ENCODE measurements at places on chromosomes 16 and 17.

DNA sequence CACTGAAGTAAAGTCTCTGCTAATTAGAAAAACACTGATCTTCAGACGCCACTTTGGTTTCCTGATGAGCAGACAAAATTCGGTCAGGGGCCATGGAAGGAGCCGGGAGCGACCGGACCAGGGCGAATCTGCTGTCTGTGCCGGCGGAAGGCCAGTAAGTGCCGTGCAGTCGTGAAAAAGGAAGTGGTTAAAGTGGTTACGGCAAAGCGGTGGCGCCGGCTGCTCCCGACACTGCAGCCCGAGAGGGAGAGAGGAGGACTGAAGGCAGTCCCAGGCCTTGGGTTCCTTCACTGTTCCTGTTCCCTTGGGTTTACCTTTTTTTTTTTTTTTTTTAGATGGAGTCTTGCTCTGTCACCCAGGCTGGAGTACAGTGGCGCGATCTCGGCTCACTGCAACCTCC lies 17.3 kb upstream of the HEXD start:
- no peak for DNase-seq

DNA sequence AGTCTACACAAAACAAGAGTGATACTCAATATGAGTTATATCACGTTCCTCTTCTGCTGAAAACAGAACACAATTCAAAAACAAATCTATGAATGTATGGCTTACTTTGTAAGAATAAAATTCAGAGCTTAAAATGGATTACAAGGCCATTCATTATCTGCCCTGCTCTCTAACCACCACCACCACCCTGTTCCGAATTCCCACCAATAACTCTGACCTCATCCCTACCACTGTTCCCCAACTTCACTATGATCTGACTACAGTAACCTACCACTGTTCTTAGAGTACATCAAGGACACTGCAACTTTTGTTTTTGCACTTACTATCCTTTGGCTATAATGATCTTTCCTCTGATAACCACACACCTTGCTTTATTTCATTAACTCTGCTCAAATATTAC lies 21.3 kb downstream of the FBXL20 start:
- DNase-seq, result no peak

GRCh38 chr17:378068-378467 lies 25.5 kb upstream of the RPH3AL start:
- DNase-seq, result no peak

DNA sequence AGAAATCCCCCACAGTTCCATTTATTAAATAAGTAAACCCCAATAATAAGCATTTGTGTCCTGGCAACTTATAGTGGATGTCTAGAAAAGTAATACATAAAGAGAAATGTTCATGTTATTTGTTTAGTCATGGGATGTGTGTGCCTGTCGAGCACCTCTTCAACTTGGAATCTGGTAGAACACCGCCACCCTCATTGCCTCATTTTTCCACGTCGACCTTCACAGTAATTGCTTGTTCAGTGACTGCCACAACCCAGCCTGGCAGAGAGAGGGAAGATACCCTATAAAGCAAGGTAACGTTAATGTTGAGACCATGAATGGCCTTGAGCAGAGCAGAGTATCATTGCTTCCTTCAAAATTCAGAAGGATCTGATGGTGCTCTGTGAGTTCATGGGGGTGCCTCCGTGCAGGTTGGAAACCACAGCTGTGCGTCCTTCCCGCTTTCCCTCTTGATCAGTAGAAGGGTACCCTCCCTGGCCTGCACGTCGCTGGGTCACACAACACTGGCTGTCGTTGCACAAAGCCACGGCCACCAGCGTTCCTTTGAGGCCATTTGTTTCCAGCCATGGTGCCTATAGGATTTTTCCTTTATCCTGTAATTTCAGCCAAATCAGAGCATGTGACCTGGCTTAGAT lies 3.7 kb upstream of the DNASE1 start:
- DNase-seq, result no peak

DNA sequence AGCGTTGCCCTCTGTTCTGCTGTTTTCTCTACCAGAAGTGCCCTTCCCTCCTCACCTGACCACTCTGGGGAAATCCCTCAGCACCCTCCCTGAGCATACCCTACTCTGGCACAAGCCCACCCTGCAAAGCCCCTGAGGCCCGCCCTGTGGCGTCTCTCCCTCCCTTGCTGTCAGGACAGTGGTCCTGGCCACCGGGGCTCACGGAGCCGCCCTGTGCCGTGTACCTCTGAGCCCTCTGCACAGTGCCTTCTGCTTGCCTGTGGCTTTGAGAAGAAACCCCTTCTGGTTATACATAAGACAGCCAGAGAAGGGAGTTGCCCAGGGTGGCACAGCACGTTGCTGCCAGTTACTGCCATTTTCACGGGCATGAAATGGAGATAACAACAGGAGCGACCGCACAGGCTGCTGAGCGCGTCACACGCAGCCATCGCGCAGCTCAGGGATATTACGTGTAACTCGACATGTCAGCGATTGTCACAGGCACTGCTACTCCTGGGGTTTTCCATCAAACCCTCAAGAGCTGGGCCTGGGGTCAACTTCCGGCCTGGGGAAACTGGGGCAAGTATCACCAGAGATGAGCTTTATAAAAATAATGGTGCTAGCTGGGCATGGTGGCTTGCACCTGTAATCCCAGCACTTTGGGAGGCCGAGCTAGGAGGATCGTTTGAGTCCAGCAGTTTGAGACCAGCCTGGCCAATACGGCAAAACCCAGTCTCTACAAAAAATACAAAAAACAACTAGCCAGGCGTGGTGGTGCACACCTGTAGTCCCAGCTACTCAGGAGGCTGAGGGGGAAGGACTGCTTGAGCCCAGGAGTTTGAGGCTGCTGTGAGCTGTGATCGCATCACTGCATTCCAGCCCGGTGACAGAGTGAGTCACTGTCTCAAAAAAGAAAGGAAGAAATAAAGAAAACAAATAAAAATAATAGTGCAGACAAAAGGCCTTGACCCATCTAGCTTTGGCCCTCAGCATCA lies 14.8 kb downstream of the SCGB1C2 start:
- DNase-seq, result no peak

- DNase-seq, result peak; percentile 40
These were observed 556.9 kb upstream of the CDH5 start for GRCh38 chr16:65809627-65810026.

GRCh38 chr17:6437466-6437865 lies 2.5 kb upstream of the AIPL1 start:
- DNase-seq, result no peak

DNA sequence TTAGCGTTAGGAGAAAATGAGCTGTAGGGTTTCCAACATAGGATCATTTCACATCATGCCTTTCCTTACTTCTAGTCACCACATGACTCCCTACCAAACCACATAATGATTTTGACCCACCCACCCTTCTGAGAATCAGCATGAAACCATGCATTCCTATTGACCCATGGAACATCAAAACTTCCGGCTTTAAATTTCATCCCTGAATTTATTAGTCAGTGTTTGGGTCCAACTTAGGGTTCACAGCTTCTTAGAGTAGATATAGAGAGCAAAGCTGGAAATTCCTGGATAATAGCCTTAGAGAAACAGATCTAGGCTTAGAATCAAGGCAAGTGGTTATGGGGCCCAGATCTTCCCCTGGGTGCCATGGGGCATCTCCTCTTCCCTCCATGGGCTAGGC lies 162.6 kb downstream of the TOX3 start:
- no peak for DNase-seq

DNA sequence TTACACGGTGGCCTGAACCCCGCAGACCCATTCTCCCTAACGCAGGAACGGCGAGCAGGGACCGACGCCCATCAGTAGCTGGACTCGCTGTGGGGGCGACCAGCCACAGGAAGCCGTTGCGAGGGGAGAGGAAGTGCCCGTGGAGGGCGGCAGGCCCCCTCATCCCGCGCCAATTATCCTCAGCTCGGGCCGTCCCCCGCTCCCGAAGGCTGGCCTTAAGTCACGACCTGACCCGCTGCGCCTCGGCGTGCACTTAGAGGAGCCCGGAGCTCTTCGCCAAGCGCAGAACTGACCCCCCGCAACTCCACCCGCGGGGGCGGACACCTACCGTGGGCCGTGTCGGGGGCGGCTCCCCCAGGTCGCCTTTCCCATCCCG lies 401 bp downstream of the ARL16 start:
- DNase-seq, result no peak

DNA sequence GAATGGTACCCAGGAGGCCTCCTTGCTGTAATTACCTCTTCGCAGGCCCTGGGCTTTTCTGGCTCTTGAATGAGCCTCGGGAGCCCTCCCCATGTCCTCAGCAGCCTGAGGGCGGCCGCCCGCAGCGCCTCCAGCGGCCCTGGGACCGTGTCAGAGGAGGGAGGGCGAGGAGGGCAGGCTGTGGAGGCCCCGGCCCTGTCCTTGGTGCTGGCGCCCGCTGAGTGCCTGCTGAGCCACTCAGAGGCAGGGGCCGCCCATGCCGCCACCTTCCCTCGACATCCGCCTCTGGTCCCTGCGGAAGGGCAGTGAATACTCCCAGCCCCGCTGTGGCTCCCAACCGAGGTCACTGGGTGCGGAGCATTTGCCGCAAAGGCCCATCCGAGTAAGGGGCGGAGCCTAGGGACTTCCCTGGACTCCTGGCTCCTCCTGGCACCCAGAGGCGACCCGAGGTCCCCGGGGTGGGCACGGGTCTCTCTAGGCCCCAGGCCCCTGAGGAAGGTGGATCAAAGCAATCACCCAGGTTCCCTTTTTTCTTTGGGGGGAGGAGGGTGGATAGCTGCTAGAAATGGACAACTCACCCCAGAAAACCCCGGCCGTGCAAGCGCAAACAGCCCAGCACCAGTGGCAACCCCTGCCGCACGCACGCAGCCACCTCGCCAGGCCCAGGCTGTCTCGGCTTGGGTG lies 2.8 kb downstream of the RBFOX3 start:
- DNase-seq, result no peak

DNA sequence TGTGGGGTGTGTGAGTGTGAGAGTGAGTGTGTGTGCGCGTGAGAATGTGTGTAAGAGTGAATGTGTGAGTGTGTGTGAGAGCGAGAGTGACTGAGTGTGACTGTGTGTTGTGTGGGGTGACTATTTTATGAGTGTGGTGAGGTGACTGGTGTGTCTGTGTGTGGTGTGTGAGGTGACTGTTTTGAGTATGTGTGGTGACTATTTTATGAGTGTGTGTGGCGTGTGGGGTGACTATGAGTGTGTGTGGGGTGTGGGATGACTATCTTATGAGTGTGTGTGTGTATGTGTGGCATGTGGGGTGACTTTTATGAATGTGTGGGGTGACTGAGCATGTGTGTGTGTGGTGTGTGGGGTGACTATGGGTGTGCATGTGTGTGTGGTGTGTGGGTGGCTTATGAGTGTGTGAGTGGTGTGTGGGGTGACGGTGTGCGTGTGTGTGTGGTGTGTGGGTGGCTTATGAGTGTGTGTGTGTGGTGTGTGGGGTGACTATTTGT lies 152.9 kb upstream of the PLCG2 start:
- DNase-seq, result no peak

GRCh38 chr17:50027881-50028735 lies 27.8 kb upstream of the ITGA3 start:
- no peak for DNase-seq

- no peak for DNase-seq
These were observed 21.6 kb upstream of the METRNL start for GRCh38 chr17:83057793-83058265.

- no peak for DNase-seq
These were observed 110.8 kb downstream of the C16orf78 start for GRCh38 chr16:49484451-49484849.

DNA sequence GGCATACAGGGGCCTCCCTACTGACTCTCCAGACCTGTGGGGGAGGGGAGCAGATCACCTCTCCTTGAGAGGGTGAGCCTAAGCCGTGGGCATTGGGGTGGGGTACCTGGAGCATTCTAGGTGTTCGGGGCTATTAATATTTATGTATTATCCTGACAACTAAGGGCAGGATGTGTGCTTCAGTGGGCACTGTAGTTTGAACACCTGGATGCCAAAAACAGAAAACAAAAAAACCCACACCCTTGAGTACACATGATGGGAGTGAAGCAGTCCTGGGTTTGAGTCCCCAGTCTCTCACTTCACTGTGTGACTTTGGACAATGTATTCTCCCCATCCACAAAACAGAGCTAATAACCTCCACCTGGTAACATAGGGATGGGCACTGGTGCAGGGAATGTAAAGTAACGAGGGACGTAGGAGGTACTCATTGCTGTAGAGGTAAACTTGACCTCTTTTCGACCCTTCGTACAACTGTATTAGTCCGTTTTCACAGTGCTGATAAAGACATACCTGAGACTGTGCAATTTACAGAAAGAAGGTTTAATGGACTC lies 257.8 kb downstream of the CPPED1 start:
- no peak for DNase-seq

GRCh38 chr17:44926821-44927525 lies 11.7 kb upstream of the GFAP start:
- no peak for DNase-seq

DNA sequence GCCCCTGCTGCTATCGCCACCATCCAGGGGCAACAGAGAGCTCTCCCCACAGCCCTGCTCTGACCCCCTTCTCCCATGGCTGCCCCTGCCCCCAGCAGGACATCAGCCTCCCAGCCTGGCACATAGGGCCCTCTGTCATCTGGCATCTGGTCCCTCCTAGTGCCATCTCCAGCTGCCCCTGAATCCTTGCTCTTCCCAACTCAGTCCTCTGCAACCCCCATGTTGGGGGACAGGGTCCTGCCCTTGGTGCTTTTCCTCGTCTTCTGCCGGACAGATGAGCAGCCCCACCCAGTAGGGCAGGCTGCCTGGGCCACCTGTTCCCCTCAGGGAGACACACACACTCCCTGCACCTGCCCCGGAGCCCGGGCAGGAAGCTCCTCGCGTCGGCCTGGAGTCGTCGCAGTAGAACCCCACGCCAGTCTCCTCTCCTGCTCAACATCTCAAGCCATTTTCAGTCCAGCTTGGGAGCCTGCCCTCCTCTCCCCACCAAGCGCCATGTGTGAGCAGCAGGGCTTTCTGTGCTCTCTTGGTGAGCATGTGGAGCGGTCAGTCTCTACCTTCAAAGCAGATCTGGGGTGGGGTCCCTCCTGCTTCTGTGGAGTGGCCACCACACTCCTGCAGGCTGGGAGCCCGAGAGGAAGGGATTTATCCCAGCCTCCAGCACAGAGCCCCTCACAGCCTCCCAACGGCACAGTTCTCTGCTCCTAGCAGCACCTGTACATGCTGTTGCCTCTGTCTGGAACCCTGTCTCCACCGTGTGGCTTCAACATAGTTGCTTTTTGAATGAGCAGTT lies 28.2 kb downstream of the TNFRSF13B start:
- no peak for DNase-seq

DNA sequence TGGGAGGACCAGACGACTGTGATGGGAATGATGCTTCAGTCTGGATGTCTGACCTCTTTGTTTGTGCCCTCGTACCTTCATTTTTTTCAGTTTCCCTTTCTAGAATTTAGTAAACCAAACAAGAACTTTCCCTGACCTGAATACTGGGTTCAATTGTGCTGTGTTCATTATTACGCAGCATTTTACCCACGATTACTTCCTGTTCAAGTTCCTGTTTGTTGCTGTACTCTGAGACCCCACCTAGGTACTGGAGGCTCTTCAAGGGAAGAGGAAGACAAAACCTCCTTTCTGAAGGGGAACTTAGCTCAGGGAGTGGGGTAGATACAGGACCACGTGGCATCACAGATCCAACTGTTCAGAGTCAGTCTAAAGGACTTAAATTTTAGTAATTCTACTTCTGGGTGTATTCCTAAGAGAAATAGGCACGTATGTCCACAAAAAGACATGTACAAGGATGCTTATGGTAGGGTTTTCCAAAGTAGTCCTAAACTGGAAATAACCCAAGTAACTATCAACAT lies 9.2 kb upstream of the PRKCB start:
- DNase-seq, result no peak

- no peak for DNase-seq
These were observed at the start of gene MGAT5B for GRCh38 chr17:76868176-76868668. Gene MGAT5B, plus strand, starts transcription at chr17:76868404. Its CDS starts 626 bp downstream, at chr17:76869030.

- DNase-seq, result no peak
These were observed 42.3 kb upstream of the CDYL2 start for GRCh38 chr16:80846680-80847079.
